ENCODE measurements at places on chromosomes 2 and 18. TPM values are rescaled to one million over a fixed set of nuclear protein-coding genes. Genes with fewer than 3 reads are reported as not detected.
A peak's percentile ranks its signal among the peaks of the same experiment; 100 is the strongest.

DNA sequence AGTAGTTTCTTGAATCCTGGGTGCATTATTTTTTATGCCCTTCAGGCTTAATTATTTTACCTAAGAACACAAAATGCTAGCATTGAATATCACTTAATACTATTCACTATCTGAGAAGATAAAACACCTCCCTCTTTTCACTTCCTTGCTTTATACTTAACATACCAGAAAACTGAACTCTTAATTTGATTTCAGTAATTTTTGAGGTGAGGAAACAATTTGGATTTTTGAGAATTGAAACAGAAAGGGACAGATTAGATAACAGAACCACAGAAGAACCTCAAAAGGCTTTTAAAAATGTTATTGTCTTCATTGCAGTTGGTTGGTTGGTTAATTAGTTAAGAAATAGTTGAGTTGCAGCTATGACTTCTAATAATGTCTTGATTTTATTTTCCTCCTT is 69.5 kb downstream of the GPD2 start:
- H3K4me1 ChIP-seq = no peaks in the 10 kb centered on the region
- no peak for DNase-seq
- no peaks in the 10 kb centered on the region for H3K27me3 ChIP-seq
- no peak overlapping the region for H3K27ac ChIP-seq
- H3K36me3 ChIP-seq = no peaks in the 10 kb centered on the region

- peaks cover 5% of the 10 kb centered on the region for H3K27me3 ChIP-seq
- H3K4me1 ChIP-seq = no peaks in the 10 kb centered on the region
- no peaks in the 10 kb centered on the region for H3K36me3 ChIP-seq
- no peak overlapping the region for H3K27ac ChIP-seq
Observed at GRCh38 chr2:161972866-161973265, 101.1 kb downstream of the DPP4 start.

DNA sequence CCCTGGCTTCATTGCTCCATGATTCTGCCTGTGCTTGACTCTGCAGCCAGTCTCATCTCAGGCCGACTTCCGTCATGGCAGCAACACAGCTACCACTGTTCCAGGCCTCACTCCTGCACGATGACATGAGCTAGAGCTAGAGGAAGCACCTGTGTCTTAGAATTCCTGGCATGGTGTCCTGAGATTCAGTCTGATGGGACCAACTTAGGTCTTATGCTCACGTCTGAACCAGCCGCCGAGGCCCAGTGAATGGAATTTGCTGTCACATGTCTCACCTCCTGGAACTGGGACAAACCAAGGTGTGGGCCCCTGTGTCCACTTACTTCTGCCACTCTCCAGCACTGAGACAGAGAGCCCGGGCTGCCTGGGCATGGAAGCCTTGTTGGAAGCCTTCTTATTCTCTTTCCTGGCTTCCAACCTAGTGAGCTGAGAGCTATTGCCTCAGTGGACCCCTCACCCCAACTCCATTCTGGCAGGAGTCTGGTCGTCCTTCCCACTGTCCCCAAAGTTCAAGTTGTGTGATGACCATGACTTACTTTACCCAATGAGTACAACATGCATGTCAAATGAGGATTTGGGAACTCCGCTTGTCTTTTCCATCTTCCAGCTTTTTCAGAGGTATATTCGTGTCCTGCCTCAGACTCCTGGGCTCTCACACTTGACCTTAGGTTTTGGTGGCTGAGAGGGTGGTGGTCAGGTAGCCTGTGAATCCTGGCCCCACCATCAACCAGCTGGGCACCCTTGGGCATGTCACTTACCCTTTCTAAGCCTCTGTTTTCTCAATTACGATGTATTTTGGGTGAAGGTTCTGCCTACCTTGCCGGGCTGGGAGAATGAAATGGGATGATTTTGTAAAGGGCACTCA is 39.1 kb upstream of the HS6ST1 start:
- H3K4me3 ChIP-seq = no peak overlapping the region
- no peaks in the 10 kb centered on the region for H3K36me3 ChIP-seq
- H3K4me1 ChIP-seq = peaks cover 1% of the 10 kb centered on the region
- no peak overlapping the region for H3K27ac ChIP-seq

GRCh38 chr2:209236377-209236776 is 187.5 kb upstream of the MAP2 start:
- no peaks in the 10 kb centered on the region for H3K4me1 ChIP-seq
- no peak for DNase-seq
- H3K36me3 ChIP-seq = no peaks in the 10 kb centered on the region
- H3K27ac ChIP-seq = no peak overlapping the region
- H3K27me3 ChIP-seq = no peaks in the 10 kb centered on the region
- no peak overlapping the region for H3K4me3 ChIP-seq

GRCh38 chr2:202193305-202193704 is 45.1 kb downstream of the SUMO1 start:
- H3K4me3 ChIP-seq = no peak overlapping the region
- H3K27ac ChIP-seq = no peak overlapping the region
- no peaks in the 10 kb centered on the region for H3K36me3 ChIP-seq
- H3K4me1 ChIP-seq = no peaks in the 10 kb centered on the region
- no peaks in the 10 kb centered on the region for H3K27me3 ChIP-seq
- DNase-seq = no peak

DNA sequence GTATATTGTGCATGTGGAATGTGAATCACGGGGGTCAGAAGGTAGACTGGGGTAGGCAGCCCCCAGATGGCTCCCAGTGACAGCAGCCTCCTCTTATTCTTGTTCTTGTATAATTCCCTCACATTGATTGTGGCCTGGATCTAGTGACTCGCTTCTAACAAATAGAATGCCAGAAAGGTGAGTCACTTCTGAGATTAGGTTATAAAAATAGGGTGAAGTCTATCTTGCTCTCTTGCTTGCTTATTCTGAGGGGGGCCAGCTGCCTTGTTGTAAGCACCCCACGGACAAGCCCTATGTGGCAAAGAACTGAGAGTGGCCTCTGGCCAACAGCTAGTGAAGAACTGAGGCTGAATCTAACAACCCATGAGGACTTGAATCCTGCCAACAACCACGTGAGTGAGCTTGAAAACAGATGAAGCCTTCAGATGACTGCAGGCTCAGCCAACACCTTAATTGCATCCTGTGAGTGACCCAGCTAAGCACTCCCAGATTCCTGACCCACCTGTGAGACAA is 15.6 kb upstream of the RMND5A start:
- peak overlapping the region; percentile 92 for H3K27ac ChIP-seq
- DNase-seq = peak; percentile 56
- H3K36me3 ChIP-seq = no peaks in the 10 kb centered on the region
- H3K27me3 ChIP-seq = no peaks in the 10 kb centered on the region

DNA sequence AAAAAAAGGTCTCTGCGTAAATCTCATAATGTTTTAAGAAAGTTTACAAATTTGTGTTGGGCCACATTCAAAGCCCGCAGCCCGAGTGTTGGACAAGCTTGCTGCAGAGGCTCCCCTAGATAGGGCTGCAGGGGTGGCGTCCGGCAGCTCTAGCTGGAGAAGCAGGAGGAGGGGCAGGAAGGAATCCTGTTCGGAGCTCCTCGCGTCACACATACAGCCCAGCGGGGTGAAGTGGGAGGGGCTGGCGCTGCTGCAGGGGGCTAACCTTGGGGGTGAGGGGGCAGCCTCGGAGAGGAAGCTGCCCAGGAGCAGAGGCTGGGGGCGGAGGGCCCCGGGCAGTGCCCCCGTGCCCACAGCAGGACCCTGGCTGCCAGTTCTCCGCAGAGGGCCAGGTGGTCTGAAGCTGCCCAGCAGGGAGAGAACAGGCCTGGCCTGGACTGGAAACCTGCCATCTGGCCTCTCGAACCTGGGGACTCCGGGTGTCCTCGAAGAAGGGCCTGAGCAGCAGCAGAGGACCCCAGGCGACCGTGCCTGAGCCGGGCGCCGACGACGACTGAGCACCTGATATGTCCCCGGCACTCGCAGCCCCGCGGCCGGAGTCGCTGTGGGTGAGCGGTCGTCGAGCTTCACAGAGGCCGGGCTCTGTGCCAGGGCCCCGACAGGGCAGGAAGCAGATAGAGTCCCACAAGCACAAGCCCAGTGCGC is 2.6 kb upstream of the GPR35 start:
- H3K27ac ChIP-seq = no peak overlapping the region
- H3K4me1 ChIP-seq = no peaks in the 10 kb centered on the region
- no peak overlapping the region for H3K4me3 ChIP-seq
- peak; percentile 18 for DNase-seq
- H3K36me3 ChIP-seq = peaks cover 3% of the 10 kb centered on the region
- H3K27me3 ChIP-seq = no peaks in the 10 kb centered on the region

- no peaks in the 10 kb centered on the region for H3K27me3 ChIP-seq
- no peak overlapping the region for H3K4me3 ChIP-seq
- H3K27ac ChIP-seq = no peak overlapping the region
- DNase-seq = no peak
- peaks cover 73% of the 10 kb centered on the region for H3K4me1 ChIP-seq
Observed at GRCh38 chr2:44358503-44358902, 2.8 kb downstream of the PREPL start.

DNA sequence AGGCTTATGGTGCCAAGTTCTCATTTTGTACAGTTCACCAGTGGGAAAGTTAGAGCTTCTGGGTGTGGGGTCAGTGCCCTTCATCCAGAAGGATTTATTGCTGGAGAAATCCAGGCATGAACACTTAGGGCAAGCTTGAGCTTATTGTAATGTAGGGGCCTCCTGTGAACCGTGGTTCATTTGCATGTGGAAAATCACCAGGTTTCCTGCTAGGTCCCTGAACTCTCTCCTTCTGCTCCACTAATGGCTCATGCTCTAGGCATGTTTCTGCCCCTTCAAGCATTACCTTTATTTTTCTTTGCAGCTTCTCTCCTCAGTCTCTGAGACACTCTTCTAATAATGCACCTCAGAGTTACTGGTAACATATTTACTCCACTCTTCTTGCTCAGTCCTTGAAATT is 79.3 kb upstream of the FAM98A start:
- no peak overlapping the region for H3K27ac ChIP-seq
- H3K4me3 ChIP-seq = no peak overlapping the region
- DNase-seq = no peak
- peaks cover 5% of the 10 kb centered on the region for H3K27me3 ChIP-seq

GRCh38 chr18:47720741-47721140 is 209.7 kb downstream of the SMAD2 start:
- no peaks in the 10 kb centered on the region for H3K4me1 ChIP-seq
- H3K27me3 ChIP-seq = peaks cover 35% of the 10 kb centered on the region
- DNase-seq = no peak
- no peaks in the 10 kb centered on the region for H3K36me3 ChIP-seq

GRCh38 chr2:236511266-236511665 is 58.4 kb upstream of the ACKR3 start:
- H3K4me3 ChIP-seq = no peak overlapping the region
- H3K27ac ChIP-seq = no peak overlapping the region
- H3K4me1 ChIP-seq = peaks cover 13% of the 10 kb centered on the region
- H3K36me3 ChIP-seq = no peaks in the 10 kb centered on the region
- DNase-seq = no peak
- H3K27me3 ChIP-seq = peaks cover 22% of the 10 kb centered on the region

DNA sequence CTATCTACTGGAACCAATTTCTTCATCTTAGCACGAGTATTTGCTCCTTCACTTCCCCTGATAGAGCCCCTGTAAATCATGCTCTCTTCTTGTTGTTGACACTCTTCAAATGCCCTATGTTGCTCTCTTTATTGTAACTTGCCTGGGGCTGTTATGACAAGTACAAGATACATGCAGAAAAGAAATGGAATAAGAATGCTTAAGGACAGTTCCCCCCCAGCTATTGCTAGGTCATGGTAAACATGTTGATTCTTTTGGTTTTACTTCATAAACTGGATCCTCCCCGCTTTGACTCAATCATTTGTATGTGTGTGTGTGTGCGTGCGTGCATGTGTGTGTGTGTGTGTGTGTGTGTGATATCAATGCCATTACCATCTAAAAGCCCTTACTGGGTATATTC is 368.5 kb upstream of the CNTNAP5 start:
- H3K27me3 ChIP-seq = no peaks in the 10 kb centered on the region
- H3K36me3 ChIP-seq = no peaks in the 10 kb centered on the region
- DNase-seq = no peak

DNA sequence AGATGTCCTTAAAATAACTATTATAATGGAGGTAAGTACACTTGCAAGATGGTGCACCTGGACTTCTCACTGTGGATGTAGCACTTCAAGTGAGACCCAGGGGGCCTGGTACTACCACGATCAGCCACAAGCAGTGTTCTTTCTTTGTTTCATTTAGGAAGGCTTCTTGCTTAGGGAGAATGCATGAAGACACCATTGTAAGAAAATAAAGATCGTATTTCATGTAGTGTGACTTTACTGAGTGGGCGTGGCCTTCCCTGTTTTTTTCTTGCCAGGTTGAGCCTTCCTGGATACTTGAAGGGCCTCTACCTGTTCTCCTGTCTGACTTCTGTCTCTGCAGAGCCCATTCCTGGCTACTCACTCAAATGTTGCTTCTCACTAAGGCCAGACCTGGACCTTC is 615.6 kb upstream of the SOX11 start:
- no peak overlapping the region for H3K4me3 ChIP-seq
- no peak for DNase-seq
- no peak overlapping the region for H3K27ac ChIP-seq
- H3K36me3 ChIP-seq = no peaks in the 10 kb centered on the region
- H3K4me1 ChIP-seq = no peaks in the 10 kb centered on the region

GRCh38 chr2:165874445-165875039 is 79.0 kb downstream of the TTC21B start:
- H3K4me3 ChIP-seq = no peak overlapping the region
- no peak overlapping the region for H3K27ac ChIP-seq
- H3K36me3 ChIP-seq = peaks cover 39% of the 10 kb centered on the region

DNA sequence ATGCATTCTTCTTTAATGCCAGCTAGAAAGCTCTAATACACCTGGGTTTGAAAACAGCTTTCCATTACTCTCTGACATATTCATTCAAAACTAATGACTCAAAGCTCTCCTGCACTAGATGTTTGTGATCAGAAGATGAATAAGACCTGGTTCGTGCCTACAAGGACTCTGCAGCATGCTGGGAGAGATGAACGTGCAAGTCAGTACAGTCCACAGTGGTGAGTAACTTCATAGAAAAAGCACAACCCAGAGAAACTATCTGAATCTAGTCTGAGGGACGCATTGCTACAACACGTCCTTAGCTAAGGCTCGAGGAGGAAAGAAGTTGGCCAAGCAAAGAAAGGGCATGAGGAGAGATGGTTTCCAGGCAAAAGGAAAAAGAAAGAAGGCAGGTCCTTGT is 234.3 kb downstream of the OSR1 start:
- no peaks in the 10 kb centered on the region for H3K36me3 ChIP-seq
- H3K4me1 ChIP-seq = no peaks in the 10 kb centered on the region
- H3K27ac ChIP-seq = no peak overlapping the region

- peaks cover 27% of the 10 kb centered on the region for H3K27me3 ChIP-seq
- no peak overlapping the region for H3K4me3 ChIP-seq
- no peak overlapping the region for H3K27ac ChIP-seq
- no peaks in the 10 kb centered on the region for H3K36me3 ChIP-seq
Observed at GRCh38 chr2:36797324-36798070, 101.0 kb downstream of the VIT start.

DNA sequence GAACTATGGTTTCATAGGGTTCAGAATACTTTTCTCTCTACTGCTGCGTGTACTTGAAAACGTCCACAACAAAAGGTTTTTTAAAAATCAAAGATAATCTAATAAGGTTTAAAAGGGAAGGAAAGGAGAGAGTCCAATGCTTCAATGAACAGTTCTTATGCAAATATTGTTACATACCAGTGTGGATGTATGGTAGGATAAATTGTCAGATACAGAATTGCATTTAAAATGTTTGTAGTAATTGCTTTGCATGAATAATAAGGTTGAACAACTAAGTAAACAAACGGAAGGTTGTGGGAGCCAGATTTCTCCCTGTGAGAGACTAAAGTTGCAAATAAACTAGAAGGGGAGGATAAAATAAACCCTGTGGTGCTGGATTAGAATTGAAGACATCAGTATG is 53.8 kb upstream of the RBBP8 start:
- no peak overlapping the region for H3K27ac ChIP-seq

GRCh38 chr2:224436634-224437033 is 34.7 kb upstream of the FAM124B start:
- no peaks in the 10 kb centered on the region for H3K36me3 ChIP-seq
- DNase-seq = no peak
- H3K27me3 ChIP-seq = peaks cover under 1% of the 10 kb centered on the region

The HOXD13 gene
- not detected for total RNA-seq

The KLF7 gene
- total RNA-seq = 24.2 TPM

The NIF3L1 gene
- 23.6 TPM for total RNA-seq

The TMEM169 gene
- total RNA-seq = 0.25 TPM
